NB4 (cell line): ENCODE measurements at places on chromosomes 6 and 20.

DNA sequence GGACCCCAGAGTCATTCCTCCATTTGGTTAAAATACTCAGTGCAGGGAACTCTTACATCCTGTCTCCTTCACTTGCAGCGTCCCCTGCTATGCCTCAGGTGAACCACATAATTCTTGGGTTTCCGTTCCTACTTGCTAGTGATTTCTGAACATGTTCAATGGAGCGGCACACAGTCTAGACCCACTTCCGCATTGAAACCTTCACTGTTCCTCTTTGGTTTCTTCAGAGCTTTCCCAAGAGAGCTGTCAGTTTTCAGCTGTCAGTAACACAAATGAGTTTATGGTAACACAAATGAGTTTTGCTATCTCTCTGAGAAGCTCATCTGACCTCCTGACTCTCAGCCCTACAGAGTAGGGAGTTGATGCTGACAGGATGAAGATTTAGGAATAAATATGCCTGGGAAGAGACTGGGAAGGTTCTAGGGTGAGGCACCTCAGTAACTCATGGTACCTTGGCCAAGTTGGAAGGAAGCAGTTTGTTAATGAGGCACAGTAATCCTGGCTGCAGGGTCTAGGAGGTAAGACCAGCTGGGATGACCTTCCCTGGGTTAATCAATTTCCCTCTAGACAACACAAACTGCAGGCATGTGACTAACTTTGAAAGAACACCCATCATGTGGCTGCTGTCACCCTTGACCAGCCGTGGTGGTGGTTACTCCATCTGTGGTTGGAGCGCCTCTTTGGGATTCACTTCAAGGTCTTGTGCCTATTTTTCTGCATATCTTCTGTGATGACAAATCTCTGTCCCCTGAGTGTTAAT is 5.4 kb downstream of the SYS1 start:
- peak; percentile 86 for DNase-seq

- no peak for DNase-seq
These were observed 50.2 kb upstream of the DACT2 start for GRCh38 chr6:168369786-168370185.

GRCh38 chr20:37276494-37277252 is 12.8 kb upstream of the MANBAL start:
- peak; percentile 27 for DNase-seq

GRCh38 chr20:8877294-8877693 is 191.6 kb upstream of the PLCB4 start:
- DNase-seq, result no peak

GRCh38 chr20:22369100-22369499 is 215.3 kb downstream of the FOXA2 start:
- no peak for DNase-seq

DNA sequence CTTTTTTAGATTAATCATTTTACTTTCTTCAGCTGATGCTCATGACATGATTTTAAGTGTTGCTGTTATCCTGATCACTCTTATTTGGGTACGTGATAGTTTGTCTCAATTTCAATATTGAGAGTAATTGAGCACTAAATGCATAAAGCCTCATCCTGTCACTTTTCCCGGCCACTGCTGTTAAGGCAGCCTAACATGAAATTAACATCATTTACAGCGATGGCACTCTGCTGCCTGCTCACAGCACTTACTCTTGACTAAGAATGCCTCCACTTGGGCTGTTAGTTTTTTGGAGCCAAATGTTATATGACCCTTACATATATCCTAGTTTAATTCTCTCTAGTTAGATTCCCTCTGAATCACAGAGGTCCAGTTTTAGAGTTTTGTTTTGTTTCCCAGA is 107.3 kb downstream of the SLX4IP start:
- no peak for DNase-seq

GRCh38 chr6:76435174-76435573 is 362.7 kb upstream of the IMPG1 start:
- no peak for DNase-seq

GRCh38 chr6:48535582-48536009 is 424.6 kb upstream of the PTCHD4 start:
- peak; percentile 73 for DNase-seq

DNA sequence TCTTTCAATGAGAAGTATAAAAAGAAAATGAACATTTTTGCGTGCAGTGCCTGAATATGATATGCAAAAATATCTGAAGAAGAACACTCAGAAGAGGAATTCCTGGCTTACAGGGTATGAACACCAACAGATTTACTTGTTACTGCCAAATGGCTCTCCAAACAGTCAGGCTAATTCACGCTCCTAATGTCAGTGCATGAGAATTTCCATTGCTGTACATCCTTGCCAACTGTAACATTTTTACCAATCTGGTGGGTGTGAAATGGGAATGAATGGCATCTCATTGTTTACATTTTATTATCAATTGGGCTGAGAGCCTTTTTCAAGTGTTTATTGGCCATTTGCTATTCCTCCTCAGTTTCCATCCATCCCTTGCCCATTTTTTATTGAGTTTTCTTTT is 365.3 kb upstream of the MAP3K7 start:
- DNase-seq, result no peak

DNA sequence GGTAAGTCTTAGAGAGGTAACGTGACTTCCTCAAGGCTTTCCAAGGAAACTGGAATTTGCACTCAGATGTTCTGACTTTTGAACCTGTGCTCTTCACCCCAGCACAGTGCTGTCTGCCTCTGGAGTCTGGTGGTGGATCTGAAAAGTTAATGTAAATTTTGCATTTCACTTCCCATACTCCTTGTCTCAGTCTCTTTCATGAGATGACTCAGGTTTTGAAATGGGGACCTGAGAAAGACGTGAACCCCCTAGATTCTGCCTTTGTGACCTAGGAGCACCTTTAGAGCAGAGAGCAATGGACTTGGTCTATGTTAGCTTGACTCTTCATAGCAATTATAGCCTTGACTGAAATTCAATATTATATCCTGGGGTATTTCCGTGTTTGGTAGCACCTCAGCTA is 223.0 kb downstream of the QKI start:
- no peak for DNase-seq

DNA sequence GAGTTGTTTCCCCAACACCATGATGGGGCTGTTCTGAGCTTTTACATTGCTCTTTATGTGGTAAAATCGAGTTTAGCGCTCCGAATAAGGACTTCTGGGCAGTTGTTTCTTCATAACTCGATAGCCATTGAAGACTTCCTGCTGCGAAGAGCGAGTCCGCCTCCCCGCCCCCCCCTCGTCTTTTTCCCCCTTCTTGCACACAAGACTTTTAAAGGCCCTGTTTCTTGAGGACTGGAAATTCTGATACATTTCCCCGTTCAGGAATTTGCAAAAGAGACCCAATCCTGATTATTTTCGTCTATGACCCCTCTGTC is 1.5 kb upstream of the CITED2 start:
- DNase-seq, result peak; percentile 88

GRCh38 chr6:2119275-2119674 is 126.1 kb downstream of the GMDS start:
- no peak for DNase-seq

GRCh38 chr20:40687384-40688128 is 1.5 kb downstream of the MAFB start:
- DNase-seq, result no peak

- no peak for DNase-seq
These were observed 152.5 kb upstream of the ECI2 start for GRCh38 chr6:4287811-4288244.

GRCh38 chr6:116016846-116017545 is 43.7 kb downstream of the FRK start:
- DNase-seq, result no peak

- DNase-seq, result no peak
These were observed 2.1 kb downstream of the RAET1E start for GRCh38 chr6:149895833-149896271.

GRCh38 chr6:143515061-143515760 is 3.7 kb upstream of the FUCA2 start:
- DNase-seq, result no peak

GRCh38 chr6:40552941-40553340 is 34.2 kb downstream of the LRFN2 start:
- no peak for DNase-seq

DNA sequence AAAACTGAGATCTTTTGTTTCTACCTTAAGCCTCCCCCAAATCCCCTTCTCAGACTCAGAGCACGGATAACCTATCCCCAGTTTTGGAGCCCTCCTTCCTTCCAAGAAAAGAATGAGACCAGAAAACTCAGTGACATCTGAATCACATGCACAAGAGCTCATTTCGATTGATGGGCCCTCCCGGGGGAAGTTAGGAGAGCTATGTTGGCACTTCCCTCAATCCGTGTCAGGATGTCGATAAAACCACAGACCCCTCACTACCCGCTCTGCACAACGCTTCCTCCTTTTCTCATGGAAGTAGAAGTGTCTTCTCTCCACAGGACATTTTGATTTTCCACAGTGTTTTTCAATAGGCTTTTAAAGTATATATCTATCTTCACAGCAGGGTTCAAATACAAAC is 332.4 kb downstream of the HACE1 start:
- DNase-seq, result peak; percentile 44

DNA sequence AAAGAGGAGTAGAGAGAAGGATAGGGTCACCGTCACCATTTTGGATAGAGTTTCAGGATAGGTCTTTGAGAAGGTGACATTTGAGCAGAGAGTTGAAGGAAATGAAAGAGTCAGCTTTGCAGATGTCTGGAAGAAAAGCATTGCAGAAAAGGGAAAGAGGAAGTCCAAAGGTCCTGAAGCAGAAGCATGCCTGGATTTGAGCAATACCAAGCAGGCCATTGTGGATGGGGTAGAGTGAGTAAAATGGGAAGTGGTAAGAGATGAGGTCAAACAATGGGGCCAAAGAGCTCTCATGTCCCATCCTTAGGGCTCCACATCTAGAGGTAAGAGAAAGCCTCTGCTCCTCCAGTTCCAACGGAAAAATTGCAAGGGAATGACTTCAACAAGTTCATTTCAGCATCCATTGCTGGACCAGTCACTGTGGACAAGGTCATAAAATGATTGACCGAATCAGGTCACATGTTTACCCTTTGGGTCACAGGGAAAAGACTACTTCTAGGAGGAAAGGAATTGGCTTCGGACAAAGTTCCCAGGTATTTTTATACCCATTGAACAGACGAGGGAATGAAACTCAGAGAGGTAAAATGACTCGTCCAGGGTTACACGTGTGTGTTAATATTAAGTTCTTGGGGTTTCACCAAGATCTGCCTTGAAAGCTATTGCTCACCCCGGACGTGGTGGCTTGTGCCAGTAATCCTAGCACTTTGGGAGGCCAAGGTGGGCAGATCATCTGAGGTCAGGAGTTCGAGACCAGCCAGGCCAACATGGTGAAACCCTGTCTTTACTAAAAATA is 6.6 kb upstream of the SAMHD1 start:
- peak; percentile 97 for DNase-seq

DNA sequence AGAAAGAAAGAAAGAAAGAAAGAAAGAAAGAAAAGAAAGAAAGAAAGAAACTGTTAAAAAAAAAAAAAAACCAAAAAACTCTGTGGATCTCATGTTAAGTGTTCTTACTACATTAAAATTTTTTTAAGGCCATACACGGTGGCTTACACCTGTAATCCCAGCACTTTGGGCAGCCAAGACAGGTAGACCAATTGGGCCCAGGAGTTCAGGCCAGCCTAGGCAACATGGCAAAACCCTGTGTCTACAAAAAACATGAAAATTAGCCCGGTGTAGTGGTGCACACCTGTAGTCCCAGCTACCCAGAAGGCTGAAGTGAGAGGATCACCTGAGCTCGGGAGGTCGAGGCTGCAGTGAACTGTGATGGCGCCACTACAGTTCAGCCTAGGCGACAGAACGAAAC is 4.6 kb upstream of the BPIFA1 start:
- DNase-seq, result no peak

DNA sequence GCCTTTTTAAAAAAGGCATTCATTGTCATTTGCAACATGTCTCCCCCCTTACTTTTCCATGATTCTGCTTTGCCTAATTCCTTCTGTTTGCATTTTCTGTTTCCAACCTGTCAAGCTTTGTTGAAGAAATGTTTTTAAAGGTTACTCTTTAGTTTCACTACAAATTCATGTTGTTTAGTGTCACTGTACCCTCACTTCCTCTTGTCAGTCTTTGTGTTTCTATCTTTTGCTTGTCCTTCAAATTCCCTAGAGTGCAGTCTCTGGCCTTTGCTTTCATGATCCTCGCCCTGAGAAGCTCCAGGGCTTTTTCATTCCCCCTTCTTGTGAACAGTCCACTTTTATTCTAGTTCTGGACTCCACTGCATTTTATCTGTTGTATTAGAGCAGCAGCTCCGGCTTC is 90.6 kb downstream of the MAP3K4 start:
- no peak for DNase-seq

GRCh38 chr6:96889146-96889545 is 8.5 kb downstream of the NDUFAF4 start:
- no peak for DNase-seq

- peak; percentile 80 for DNase-seq
These were observed 354.8 kb downstream of the BTBD9 start for GRCh38 chr6:38284802-38285394.

DNA sequence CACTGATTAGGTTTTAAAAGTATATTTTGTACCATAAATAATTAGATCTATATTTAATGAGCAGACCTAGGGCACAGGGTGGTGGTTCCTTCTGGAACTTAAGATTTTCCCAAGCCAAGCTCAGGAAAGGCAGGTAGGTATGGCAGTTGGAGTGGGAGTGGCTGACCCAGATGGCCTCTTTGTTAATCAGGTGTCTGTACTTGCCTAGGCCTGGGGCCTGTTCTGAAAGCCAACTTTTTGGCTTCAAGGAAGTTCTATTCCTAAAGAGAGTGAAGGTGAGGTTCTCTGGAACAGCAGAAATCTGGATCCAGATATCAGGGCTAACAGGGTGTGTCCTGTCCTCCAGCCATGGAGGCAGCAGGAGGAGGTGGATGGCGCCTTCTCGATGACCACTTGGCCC is 44.9 kb downstream of the VEGFA start:
- DNase-seq, result no peak

DNA sequence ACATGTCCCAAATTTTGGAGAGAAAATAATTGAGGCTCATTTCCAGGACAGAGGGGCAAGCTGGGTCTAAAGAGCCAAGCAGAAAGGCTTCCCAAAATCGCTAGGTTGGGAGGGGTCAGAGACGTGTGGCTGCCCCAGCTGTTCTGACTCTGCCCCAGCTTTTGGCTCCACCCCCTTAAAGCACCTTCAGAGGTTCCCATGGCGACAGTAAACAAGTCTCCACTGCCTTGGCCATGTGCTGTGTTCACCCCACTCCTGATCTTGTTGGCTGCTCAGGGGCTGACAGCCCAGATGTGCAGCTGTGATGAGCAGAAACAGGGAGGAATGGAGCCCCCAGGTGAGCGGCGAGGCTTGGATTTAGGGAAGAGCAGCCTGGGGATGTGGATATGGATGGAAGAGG is 72.8 kb upstream of the SPTLC3 start:
- DNase-seq, result no peak

- no peak for DNase-seq
These were observed 273.8 kb downstream of the SAMD5 start for GRCh38 chr6:147782302-147782701.

DNA sequence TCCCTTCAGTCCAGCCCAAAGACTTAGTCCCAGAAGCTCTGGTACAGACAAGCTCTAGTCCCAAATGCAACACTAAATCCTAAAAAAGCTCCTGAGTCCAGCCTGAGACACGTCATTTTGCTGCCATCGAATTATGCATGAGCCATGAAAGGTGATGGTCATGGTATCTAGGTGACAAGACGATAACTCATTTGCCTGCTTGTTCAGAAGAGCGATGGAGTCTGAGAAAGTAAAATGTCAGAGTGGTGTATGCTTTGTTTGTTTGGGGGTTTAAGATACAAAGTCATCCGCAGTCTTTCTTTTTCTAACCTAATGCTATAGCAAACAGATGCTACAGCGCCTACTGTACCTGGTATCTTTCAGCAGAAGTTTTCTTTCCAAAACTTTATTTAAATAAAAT is 54.7 kb downstream of the SLC23A2 start:
- DNase-seq, result no peak

GRCh38 chr6:53664623-53665022 is 933 bp downstream of the KLHL31 start:
- no peak for DNase-seq
